ENCODE measurements at places on chromosomes 16 and 17.

DNA sequence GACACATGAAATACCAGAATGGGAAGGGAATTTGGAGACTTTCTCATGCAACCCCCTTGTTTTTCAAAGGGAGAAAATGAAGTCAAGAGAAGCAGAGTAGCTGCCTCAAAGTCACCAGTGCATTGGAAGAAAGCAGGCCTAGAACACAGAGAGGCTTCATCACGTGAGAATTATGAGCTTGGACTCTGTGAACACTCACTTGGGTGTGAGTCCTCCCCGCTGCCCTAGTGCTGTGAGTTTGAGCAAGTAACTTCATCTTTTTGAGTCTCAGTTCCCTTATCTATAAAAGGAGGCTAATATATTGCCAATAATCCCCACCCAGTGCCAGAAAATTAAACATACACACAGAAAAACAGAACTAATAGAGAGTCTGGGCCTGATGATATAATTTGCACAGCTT lies 315.8 kb downstream of the XYLT1 start:
- no peak for DNase-seq

DNA sequence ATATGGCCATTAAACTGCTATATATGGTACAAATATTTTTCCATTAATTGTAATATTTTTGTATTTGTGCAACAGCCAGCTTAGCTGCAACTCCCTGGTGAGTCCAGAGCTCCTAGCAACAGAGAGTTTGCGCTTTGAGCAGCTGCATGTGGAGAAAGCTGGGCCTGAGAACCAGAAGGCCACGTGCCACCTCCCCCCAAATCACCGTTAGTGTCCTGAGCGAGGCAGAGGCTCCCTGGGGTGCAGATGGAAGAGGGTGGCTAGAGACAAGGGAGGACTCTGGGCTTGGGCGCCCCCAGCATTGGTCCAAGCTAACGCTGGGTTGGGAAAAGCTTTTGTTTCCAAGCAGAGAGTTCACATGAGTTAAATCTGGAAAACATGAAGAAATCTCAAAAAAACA lies 41.6 kb downstream of the HSBP1 start:
- DNase-seq = no peak

- DNase-seq = no peak
Measured at GRCh38 chr17:69547947-69548346, 133.4 kb downstream of the MAP2K6 start.

DNA sequence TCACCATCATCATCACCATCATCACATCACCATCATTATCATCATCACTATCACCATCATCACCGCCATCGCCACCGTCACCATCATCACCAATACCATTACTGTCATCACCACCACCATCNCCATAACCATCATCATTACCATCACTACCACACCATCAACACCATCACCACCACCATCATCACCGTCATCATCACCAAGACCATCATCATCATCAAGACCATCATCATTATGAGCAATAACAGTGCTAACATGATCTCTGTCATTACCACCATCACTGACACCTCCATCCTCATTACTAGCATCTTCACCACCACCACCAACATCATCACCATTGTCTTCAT lies 16.1 kb upstream of the ZNF469 start:
- no peak for DNase-seq

- DNase-seq = no peak
Measured at GRCh38 chr16:75198135-75198600, 8.8 kb downstream of the CTRB2 start.

DNA sequence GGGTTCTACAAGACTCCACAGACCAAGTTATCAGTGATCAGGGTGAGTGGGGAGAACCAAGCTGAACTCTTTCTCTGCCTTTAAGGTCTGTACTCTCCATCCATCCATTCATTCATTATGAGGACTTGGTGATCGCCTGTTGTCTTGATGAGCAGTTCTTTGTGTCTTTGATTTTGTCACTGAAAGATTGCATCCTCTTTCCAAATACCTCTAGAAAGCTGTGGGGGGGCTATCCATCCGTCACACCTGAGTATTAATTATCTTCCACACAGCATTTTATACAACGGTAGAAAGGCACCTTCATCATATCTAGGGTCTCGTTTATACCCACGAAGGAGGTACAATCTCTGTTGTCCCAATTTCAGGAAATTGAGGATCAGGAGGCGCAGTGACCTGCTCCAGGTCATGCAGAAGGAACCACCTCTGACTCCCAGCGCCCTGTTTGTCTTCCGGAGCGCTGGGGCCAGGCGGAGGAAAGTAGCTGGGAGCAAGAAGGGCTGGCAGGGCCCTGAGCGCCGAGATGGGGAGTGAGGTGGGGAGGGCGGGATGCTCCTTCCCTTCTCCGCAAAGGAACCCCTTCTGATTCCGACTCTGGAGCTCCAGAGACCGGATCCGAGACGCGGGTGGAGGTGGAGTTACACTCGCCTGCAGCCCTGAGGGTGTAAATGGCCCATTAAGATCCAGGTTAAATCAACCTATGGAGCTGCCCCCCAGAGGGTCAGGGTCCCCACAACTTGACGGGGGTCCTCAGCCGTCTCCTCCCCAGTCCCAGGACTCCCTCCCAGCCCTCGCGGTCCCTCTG lies 605 bp upstream of the ABAT start:
- no peak for DNase-seq

DNA sequence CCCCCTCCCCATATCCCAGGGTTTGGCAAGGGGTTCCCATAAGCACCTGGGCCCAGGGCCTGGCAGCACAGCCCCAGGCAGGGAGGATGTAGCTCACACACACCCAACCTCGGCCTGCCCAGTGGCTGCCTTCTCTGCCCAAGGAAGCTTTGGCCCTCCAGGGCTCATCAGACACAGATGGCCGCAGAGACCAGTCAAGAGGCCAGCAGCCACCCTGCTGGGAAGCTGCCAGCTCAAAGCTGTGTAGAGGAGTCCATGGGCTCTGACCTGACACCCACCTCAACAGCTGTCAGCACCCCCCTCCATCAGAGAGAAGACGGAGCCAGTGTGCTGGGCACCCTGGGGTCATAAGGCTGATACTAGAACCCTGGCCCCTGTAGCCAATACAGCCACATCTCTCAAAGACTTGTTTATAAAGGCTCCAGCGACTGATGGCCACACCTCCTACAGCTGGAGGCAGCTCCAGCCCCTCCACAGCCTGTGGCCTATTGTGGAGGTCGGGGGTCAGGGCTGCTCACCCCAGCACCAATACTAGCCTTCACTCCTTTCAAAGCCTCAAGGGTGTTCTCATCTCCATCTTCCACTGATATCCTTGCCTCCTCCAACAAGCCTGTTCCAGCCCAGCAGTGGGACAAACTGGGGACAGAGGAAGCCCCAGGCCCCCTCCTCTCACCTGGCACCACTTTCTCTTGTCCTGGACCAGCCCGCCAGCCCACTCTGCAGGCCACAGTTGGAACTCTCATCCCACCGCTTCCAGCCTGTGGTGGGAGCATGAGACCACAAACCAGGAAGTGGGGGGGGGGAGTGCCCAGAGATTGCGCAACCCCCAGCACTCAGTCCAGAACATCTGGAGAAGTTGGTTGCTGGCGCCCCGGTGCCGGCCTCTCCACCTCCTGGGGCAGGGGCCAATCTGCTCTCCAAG lies 2.2 kb upstream of the MPG start:
- no peak for DNase-seq

DNA sequence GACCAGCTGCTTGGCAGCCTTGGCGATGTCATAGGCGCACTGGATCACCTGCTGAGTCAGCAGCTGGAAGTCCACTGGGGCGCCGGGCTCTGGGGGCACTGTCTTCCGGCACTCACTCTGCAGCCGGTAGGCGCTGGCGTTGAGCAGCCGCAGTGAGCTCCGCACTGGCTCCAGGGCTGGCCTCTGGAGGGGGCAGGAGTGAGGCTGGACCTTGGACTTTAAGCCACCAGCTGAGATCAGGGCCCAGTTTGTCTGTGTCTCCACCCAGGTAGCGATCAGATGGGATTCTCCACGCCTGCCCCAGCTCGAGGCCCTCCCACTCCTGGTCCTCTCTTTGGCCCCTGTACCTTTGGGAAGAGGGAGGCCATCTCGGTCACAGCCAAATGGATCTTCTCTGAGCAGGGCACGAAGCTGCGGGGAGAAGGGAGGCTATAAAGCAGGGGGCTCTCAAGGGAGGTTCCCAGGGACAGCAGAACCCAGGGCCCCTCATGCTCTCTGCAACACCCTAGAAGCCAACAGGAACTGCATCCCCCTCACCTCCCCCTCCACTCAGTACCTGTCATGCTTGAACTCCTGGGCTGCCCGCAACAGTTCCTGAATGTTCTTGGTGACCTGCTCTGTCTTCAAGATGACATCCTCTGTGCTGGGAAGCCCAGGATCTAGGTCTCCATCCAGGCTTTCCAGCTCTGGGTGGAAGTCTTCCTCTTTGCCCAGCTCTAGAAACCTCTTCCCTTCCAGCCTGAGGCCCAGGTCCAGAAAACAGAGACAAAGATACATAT lies 6.4 kb downstream of the TP53I13 start:
- DNase-seq = peak; percentile 14

GRCh38 chr17:6775871-6776405 lies at the start of gene FBXO39:
Gene FBXO39, plus strand, starts transcription at chr17:6776215. Its CDS starts 3,654 bp downstream, at chr17:6779869.
- DNase-seq = no peak
